A549 (cell line): ENCODE measurements at places on chromosomes 6 and 20.
A peak's percentile ranks its signal among the peaks of the same experiment; 100 is the strongest.

GRCh38 chr6:121216928-121217327 lies 117.4 kb downstream of the TBC1D32 start:
- no peak for DNase-seq

GRCh38 chr6:166716910-166717617 lies 90.0 kb upstream of the RPS6KA2 start:
- DNase-seq, result no peak

DNA sequence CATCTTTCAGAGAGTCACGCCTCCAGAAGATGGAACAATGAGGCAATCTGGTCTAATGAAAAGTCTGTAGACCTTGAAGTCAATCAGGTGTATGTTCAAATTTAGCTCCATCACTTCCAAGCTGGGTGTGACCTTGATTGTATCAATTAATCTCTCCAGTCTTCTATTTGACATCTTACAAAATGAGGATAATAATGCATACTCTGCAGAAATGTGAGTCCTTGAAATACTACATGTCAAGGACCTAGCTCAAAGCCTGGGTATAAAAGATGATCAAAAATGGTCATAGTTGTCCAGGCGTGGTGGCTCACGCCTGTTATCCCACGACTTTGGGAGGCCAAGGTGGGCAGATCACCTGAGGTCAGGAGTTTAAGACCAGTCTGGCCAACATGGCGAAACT lies 29.8 kb downstream of the CGA start:
- no peak for DNase-seq

GRCh38 chr20:9214685-9215084 lies 145.8 kb downstream of the PLCB4 start:
- peak; percentile 34 for DNase-seq

GRCh38 chr6:36320475-36320874 lies 16.2 kb downstream of the BNIP5 start:
- DNase-seq, result no peak

DNA sequence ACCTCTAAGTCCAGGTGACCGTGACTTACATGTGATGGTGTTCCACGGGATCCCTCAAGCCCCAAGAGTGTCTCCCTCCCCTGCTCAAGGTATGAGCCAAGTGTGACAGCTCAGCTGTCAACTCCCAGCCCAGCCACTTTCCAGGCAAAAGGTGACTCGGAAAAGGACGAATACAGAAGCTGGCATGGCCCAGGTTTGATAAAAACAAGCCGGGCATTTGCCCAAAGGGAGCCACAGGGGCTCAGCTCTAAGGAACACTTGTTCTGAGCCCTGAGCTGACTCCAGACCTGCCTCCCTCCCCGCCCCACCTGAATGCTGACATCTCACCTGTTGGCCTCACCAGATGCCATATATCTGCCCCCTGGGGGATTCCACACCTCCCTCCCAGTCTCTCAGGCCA lies 43.0 kb upstream of the BPIFA2 start:
- no peak for DNase-seq

GRCh38 chr6:161038229-161039031 lies 46.9 kb downstream of the MAP3K4 start:
- peak; percentile 3 for DNase-seq

GRCh38 chr6:12200761-12201160 lies 89.4 kb upstream of the EDN1 start:
- DNase-seq, result no peak

DNA sequence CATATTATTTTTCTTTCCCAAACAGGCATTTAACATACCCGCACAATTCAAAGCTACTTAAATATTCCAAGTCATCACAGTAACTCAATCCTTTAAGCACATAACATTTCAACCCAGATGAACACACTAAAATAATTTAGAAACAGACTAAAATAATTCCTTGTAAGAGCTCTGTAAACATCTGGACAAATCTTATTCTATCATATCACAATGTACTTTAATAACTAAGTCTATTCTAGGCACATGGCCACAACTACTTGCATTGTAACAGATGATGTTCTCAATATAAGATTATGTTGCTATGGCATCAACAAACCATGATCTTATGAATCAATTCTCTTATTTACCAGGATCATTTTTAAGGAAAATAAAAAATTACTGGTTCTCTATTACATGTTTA lies 123.2 kb upstream of the THEMIS start:
- no peak for DNase-seq

DNA sequence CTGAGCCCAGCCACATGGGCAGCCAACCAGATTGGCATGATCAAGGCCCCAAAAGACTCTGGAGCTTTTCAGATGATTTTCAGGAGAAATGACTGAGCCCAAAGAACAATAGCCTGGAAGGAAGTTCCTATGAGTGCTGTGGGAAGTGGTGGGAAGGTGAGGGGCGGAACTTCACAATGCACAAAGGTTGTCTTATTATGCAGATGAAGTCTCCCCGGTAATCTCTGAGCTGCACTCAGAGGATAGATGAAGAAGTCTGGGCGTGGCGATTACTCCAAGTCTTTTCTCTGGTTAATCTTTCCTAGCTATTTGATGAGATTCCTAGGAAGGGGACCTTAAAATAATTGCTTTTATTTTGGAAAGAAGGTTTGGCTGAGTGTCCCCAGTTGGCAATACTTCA lies 36.9 kb downstream of the LBP start:
- no peak for DNase-seq

GRCh38 chr20:16212790-16213189 lies 360.5 kb downstream of the KIF16B start:
- no peak for DNase-seq

DNA sequence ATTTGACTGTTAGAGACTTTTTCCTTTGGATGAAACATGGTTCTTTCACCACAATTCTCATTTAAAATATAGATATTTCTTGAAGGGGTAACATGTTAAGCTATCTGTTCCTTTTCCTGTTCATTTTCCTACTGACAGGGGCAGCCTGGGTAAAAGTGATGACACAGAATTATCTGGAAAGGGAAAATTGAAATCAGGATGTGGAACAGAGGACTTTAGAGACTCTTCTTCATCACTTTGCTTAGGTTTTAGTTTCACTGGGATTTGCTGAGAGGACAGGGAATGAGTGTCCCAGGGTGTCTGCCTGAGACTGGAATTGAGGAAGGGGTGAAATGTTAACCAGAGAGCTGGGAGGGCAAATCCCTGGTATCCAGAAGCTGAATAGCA lies 116.0 kb downstream of the RNF144B start:
- no peak for DNase-seq

GRCh38 chr6:18457065-18457737 lies 70.1 kb downstream of the RNF144B start:
- no peak for DNase-seq

- DNase-seq, result no peak
Measured at GRCh38 chr6:44603044-44603686, 215.7 kb downstream of the CDC5L start.

GRCh38 chr6:148311966-148312669 lies 30.5 kb upstream of the SASH1 start:
- no peak for DNase-seq

GRCh38 chr20:50246367-50247195 lies 56.0 kb downstream of the CEBPB start:
- no peak for DNase-seq

DNA sequence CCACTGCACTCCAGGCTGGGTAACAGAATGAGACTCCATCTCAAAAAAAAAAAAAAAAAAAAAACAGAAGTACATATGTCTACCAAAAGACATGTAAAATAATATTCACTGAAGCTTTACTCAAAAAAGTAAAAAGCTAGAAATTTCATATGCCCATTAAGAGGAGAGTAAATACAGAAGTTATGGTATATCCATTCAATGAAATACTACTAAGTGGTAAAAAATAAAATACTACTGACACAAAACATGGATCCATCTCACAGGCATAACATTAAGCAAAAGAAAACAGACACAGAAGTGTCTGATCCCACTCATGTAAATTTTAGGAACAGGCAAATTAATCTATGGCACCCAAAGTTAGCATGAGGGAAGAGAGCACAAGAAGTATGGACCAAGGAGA lies 52.6 kb downstream of the TASP1 start:
- no peak for DNase-seq

DNA sequence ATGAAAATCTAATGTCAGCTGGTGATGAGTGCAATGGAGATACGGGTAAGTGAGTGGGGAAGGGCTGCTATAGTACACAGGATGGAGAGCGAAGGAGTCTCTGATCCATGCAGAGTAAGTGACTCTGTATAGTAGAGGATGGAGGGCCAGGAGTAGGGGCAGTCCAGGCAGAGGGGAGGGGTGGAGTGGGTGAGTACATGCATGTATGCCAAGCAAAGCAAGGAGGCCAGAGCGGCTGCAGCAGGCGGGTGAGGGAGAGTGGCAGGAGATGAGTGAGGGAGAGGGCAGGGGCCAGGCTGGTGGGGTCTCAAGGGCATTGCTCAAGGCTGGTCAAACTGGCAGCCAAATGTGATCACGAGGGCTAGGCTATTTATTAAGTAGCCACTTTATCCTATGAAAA lies 94.0 kb downstream of the PREP start:
- no peak for DNase-seq

GRCh38 chr6:147950623-147950987 lies 392.0 kb upstream of the SASH1 start:
- DNase-seq, result no peak
